ENCODE measurements at places on chromosomes 1 and 21.

DNA sequence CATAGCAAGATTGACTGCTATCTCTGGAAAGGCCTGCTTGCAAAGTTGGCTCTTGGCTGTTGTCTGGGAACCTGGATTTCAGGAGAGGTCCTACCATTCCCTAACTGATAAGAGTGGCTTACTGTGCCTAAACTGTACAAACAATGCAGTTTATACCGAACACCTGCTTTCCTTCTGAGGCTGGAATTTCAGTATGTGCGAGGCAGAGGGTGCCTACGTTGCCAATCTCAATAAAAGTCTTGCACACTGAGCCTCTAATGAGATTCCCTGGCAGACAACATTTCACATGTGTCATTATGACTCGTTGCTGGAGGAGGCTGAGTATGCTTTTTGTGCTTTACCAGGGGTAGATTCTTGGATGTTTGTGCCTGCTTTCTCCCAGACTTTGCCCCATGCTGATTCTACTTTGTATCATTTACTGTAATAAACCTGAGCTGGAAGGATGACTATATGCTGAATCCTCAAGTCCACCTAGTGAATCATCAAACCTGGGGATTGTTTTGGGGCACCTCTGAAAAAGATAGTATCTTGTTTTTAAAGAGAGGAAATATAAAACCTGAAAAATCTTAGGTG lies 58.9 kb upstream of the GNG4 start:
- DNase-seq, result peak; percentile 41

- DNase-seq, result no peak
Measured at GRCh38 chr1:56453016-56453415, 126.3 kb downstream of the PLPP3 start.

- no peak for DNase-seq
Measured at GRCh38 chr1:89590341-89591080, 42.4 kb upstream of the LRRC8C start.

- no peak for DNase-seq
Measured at GRCh38 chr21:43001316-43001715, 27.0 kb downstream of the PKNOX1 start.

GRCh38 chr1:32142446-32143301 lies 34.8 kb downstream of the KPNA6 start:
- peak; percentile 84 for DNase-seq

- DNase-seq, result no peak
Measured at GRCh38 chr1:5617179-5617520, 375.1 kb downstream of the NPHP4 start.

- DNase-seq, result peak; percentile 39
Measured at GRCh38 chr1:214637722-214638458, 34.9 kb downstream of the CENPF start.

GRCh38 chr1:25534410-25534788 lies 9.0 kb upstream of the LDLRAP1 start:
- no peak for DNase-seq

DNA sequence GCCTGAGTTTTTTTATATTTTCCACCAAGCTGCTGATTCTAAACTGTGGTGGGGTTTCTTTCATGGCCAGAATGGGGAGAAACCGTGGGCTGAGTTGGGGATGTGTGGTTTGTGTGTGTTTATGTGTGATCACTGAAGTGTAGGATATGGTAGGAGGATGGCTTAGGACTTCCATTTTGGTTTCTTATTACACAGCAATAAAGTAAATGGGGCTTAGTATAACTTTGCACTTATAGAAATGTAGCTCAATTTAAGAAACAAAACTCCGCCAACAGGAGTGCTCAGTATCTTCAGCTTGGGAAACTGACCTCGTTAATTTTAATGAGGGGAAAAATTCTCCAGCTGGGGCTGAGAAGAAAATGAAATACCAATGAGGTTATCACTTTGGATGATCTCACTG lies 77.8 kb downstream of the PBX1 start:
- DNase-seq, result no peak

- no peak for DNase-seq
Measured at GRCh38 chr21:41407541-41408460, 18.2 kb upstream of the MX1 start.

DNA sequence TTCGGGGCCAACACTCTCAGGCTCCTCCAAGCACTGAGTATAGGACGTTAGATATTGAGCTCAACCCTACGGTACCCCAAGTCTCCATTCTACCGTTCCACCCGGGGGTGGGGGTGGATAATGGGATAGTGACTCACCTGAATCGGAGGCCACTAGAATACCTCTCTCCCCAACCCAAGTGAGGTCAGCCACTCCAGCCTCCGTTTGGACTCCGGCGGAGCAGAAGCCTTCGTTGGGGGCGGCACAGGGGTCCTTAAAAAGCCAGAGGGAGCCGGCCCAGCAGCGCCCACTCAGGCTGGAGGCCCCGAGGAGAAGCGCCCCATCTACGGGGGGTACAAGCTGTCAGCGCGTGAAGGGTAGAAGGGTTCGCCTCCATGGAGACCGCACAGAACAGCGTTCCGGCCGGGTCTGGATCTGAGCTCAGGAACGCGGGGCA lies 556 bp downstream of the WDR77 start:
- DNase-seq, result no peak

GRCh38 chr1:18155881-18156385 lies 48.3 kb downstream of the IGSF21 start:
- DNase-seq, result no peak

- DNase-seq, result no peak
Measured at GRCh38 chr1:244965185-244966030, 101.1 kb upstream of the HNRNPU start.

GRCh38 chr1:17941431-17942189 lies 166.0 kb upstream of the IGSF21 start:
- DNase-seq, result no peak

DNA sequence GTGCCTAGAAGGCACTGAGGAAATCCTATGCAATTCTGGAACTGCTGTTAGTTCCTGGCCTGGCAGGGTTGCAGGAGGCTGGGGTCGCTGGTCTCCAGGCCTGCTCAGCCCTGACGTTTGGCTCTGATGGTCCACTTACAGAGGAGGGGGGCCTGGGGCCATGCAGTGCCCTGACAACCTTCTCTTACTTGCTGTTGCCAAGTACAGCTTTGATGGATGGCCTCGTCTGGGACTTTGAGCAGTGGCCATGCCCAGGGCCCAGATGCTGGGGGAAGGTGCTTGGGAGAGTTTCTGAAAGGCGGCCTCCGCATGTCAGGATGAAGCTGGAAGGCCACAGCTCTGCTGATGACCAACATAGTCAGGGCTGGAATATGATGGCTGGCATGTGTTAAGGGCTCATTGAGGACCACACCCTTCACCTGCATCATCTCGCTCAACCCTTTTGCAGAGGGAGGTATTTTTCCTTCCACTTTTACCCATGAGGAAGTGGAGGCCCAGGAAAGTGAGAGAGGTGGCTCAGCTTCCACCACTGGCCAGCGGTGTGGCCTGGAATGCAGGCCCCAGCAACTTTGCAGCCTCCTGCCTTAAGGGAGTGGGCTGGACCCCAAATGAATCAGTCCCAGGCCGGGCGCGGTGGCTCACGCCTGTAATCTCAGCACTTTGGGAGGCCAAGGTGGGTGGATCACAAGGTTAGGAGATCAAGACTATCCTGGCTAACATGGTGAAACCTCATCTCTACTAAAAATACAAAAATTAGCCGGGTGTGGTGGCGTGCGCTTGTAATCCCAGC lies 34.7 kb upstream of the LRRC3 start:
- DNase-seq, result no peak

GRCh38 chr1:41919764-41920397 lies 1.2 kb upstream of the HIVEP3 start:
- DNase-seq, result no peak

DNA sequence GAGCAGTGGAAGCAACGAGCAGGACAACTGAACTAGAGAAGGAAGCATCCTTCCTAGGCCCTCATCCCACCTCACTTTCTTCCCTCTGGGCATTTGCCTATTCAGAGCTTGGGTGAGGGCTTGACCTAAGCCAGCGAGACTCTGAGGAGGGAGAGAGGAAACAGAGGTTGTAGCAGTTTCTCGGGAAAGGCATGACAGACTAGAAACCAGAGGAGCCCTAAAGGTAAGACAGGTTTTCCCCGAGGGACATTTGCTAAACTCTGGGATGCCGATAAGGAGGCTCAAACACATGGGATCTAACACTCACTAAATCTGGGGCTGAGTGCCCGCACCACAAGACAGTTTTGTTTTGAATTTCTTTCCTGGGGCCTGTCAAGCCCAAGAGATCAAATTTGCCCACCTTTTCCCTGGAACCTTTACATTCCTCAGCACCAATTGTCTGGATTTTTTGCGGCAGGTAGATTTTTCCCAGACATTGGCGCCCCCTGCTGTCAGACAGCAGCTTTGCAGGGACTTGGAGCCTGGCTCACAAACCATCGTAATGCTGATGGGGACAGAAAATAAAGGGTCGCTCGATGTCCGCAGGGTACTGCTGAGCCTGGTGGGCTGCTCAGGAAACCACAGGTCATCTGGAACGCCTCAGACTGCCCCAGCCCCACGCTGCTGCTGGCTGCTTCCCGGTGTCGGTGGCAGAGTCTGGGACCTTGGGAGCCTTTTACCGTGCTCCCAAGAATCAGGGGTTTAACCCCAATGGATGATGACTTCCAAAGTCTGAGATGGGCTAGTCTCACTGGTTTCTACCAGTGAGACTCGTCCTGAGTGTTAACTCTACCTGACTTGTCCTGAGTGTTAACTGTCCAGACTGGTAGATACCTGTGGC lies 23.4 kb upstream of the TSPAN2 start:
- no peak for DNase-seq

GRCh38 chr1:38283696-38284470 lies 237.3 kb upstream of the POU3F1 start:
- DNase-seq, result no peak

- DNase-seq, result peak; percentile 73
Measured at GRCh38 chr1:14939527-14940284, 213.8 kb upstream of the TMEM51 start.

- DNase-seq, result no peak
Measured at GRCh38 chr21:34874684-34875513, 174.2 kb downstream of the RUNX1 start.

GRCh38 chr1:58785442-58786058 lies 1.7 kb upstream of the JUN start:
- DNase-seq, result no peak

DNA sequence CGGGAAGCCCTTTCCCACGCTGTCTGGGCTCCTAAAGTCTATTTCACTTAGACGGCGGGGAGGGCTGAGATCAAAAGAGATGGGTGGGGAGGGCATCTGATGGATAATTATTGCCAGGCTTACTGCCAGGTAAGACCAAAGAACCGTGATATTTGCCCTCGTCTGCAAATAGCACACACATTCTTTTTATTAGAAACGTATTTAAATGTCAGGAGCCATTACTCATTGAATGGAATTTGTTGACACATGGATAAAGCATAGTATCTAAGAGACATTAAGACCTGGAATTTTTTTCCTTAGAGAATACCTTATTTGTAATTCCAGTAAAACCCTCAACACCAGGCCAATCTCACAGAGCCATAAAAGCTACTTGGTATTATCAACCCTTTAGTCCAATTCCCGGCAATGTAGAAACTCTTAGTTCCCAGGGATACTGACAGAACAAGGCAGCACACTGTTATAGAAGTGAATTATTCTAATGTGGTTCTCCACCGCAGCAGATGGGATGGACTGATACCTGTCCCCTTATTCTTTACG lies 10.6 kb downstream of the URB1 start:
- DNase-seq, result no peak

DNA sequence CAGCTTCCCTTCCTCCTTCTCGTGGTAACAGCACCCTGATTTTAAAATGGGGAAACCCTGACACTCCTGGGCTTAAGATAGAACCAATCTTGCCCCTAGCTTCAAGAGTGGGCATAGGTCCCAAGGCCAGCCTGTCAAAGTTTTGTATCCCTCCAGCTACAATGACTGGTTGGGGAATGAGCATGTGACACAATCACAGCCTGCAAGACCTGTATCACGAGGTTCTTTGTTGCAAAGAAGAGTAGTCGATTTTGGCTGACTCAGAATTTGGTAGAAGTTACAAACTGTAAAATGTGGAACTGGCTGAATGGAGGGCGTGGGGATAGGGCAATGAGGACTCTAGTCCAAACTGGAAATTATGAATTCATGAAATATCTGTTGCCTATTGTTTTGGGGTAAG lies 18.7 kb downstream of the CTSK start:
- no peak for DNase-seq

DNA sequence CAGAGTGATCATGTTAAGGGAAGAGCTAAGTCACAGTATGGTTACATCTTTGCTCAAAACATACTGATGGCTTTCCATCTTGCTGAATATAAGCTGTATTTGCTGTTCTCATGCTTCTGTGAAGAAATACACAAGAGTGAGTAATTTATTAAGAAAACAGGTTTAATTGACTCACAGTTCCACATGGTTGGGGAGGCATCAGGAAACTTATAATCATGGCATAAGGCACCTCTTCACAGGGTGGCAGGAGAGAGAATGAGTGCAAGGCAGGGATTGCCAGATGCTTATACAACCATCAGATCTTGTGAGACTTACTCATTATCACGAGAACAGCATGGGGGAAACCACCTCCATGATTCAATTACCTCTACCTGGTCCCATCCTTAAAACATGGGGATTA lies 24.4 kb upstream of the RGS5 start:
- DNase-seq, result no peak

DNA sequence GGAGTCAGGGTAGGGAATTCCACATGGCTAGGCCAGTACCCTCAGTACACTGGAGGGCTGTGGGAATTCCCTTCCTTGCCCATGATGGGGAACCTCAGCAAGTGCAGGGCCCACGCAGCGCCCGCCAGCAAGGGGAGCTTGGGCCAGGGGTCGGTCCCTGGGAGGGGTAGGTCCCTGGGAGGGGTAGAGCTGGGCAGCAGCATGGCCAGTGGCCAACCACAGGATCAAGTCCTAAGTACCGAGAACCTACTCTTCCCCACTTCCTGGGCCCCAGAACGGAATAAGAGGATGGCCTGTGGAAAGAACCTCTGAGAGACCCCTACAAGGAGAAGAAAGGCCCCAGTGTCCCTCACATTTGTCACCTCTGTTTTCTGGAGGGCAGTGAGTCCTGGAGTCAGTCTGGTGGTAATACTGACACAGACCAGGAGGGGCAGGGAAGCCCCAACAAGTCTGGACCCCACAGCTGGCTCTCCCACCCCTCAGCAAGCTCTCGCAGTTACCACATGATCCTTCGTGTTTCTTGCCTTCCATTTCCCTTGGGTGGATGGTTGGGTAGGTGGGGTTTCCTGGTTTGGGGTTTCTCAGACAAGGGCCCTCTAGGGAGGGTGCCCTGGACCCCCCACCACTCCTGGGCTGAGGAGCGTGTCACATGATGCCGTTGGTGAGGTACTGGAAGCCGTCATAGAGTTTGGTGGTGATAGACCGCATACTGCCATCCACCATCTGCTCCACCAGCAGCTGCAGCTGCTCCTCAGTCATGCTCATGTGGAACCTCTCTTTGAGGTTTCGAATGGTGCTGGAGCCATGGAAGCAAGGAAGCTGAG lies 10.3 kb downstream of the ZNF687 start:
- DNase-seq, result no peak

DNA sequence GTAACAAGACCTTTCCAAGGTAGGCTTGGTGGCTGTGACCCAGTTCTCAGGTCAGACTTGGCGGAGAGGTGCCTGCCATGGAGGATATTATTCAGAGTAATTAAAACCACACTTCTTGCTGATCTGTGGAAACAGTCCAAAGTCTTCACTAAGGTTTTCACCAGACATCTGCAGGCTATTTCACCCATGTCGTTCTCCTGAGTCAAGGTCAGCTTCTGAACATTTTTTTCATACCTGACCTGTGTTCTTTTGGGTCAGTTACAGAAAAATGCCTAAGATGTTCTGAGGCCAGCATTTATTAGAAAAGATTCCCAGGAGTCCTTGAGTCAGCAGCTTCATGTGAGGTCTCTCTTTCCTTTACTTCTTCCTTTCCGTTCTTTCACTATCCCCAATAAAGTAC lies 54.9 kb downstream of the RGL1 start:
- DNase-seq, result no peak

- no peak for DNase-seq
Measured at GRCh38 chr1:22854688-22855565, 117.7 kb downstream of the LACTBL1 start.

- DNase-seq, result peak; percentile 23
Measured at GRCh38 chr1:79811173-79811572, 804.6 kb upstream of the ADGRL4 start.

Measured in stromal cell of bone marrow (primary cell).